ENCODE measurements at places on chromosomes 5 and 9. TPM values are rescaled to one million over a fixed set of nuclear protein-coding genes. Genes with fewer than 3 reads are reported as not detected.
A peak's percentile ranks its signal among the peaks of the same experiment; 100 is the strongest.

AJM1 gene
- 0.40 TPM for polyA plus RNA-seq

FAM151B gene
- polyA plus RNA-seq: 0.17 TPM

DNA sequence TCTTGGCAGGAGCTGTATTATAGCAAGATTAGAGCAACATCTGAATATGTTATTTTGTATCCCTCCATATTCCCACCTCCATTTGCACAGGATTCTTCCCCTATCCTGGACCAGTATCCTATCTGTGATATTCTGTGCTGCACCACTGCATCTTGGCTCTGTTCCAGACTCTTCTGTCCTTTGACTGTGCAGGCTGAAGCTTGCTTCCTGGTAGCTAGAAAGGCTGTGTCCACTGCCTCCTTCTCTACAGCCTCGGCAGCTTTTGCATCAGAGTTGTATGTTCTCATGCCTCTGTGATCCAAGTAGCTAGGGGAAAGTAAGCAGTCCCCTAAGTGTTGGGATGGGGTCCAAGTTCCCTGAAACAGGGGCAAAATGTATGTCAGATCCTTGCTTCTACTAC, 104.1 kb downstream of the GAS1 start:
- peak; percentile 14 for DNase-seq

TTLL11 gene
- polyA plus RNA-seq: 5.3 TPM

GRCh38 chr5:95426227-95426626, 35.1 kb downstream of the FAM81B start:
- DNase-seq: no peak

DNA sequence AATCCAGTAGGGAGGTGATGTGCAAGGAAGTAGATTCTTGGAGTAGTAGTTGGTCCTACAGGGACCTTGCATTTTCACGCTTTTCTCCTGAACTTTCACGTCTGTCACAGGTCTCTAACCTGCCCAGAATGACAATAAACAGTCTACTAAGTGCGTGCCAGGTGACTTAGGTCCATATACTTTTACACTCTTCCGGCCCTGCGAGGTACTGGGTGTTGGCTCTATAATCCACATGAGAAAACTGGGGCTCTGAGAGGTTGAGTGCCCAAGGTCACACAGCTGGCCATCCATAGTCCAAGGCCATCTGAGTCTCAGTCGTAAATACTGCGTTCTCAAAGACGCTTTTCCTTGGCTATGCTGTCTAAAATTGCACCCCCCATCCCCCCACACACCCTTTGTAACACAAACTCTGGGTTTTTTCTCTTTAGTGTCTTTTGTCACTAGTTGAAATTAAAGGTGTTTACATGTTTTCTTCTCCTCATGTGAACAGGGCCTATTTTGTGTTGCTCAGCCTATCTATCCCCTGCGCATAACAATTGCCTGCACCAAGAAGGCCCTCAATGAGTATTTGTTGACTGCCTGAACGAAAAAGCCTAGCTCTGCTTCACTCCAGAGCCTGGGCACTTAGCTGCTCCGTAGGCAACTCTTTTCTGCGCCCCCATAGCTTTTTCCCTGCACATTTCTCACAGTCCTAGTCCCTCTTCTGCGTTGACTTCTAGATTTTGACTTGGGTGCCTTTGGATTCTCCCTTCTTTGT, 943 bp downstream of the SFXN1 start:
- no peak for DNase-seq

GRCh38 chr5:148214665-148215185, 11.9 kb downstream of the SPINK6 start:
- DNase-seq: no peak

GRCh38 chr9:86529496-86530275, 175.5 kb upstream of the TUT7 start:
- peak; percentile 75 for DNase-seq

DNA sequence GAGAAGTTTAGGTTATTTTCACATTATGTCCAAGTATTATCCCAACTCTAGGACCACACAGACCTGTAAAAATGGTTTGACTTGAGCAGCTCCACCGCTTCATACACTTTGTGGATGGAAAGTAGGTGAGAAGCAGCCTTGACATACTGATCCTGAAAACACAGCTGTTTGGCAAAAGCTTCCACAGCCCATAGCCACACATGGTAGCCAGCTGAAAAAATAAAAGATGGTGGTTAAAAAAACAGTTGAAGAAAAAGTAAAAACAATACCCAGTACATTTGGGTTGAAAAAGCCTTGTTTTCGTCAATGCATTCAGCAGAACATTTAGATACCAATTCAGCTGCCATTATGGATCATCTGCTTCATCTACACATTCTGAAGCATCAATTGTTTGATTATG, 36.7 kb downstream of the GEMIN5 start:
- DNase-seq: no peak

FAM169A gene
- 7.0 TPM for polyA plus RNA-seq

DNA sequence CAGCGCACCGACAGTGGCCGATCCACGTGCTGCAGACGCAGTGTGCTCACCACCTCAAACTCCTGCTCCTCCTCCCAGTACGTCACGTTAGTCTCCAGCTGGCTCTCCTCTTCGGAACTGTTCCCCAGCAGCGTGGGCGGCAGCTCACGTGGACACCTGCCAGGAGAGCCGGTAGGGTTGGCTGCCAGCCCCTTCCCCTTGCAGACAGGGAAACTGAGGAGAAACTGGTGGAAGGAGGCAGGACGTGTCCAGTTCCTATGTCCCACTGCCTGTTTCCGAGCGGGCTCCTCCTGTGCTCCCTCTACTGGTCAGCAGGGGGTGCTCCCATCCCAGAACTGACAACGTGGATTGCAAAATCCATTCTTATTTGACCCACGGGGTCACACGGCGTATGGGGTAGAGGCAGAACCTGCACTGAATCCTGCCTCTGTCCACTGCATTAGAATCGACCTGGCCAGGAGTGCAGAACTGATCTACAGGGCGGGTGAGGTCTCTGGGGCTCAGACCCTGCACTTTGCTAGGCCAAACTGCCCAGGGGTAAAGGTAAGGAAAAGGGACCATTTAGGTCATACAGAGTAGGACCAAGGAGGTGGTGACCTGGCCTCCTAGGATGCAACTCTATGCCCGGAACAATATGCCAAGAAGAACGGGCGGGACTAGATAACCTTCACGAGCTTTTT, 25.7 kb downstream of the PDGFRB start:
- peak; percentile 59 for DNase-seq

DNA sequence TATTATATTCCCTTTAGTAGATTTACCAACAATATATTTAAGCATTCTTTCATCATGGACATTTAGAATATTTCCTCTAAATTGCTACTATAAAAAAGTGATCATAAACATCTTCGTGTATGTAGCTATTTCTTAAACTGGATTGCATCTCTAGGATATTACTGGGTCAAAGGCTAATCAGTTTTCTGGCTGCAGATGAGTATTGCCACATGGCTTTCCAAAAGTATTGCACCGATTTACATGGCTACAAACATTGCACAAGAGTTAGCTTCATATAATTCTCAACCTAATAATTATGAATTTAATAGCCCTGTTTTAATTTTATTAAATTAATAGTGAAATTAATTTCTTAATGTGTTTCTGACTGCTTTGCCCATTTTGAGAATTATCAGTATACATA, 183.4 kb downstream of the DMRT2 start:
- DNase-seq: no peak

- DNase-seq: no peak
Measured at GRCh38 chr9:20692554-20692953, 8.5 kb downstream of the FOCAD start.

- DNase-seq: peak; percentile 65
Measured at GRCh38 chr9:31089549-31090221, 1294.8 kb upstream of the ACO1 start.

GRCh38 chr9:8963885-8964284, 1164.3 kb upstream of the DMAC1 start:
- DNase-seq: no peak

DNA sequence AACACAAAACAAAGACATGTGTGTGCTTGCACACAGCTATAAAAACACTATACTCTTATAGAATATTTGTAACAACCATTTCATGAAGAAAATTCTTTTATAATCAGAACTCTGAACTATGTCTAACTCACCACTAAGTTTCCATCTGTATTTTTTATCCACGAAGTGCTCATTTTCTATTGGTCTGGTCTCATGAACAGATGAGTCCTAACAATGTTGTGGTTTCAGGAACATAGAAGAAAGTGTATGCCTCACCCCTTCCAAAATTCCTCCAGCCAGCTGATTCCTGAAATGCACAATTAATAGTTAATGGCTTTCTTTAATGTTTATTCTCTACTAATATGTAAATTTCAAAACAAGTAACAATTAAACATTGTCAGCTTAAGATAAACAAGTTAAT, 325.3 kb upstream of the GRAMD2B start:
- peak; percentile 17 for DNase-seq

DNA sequence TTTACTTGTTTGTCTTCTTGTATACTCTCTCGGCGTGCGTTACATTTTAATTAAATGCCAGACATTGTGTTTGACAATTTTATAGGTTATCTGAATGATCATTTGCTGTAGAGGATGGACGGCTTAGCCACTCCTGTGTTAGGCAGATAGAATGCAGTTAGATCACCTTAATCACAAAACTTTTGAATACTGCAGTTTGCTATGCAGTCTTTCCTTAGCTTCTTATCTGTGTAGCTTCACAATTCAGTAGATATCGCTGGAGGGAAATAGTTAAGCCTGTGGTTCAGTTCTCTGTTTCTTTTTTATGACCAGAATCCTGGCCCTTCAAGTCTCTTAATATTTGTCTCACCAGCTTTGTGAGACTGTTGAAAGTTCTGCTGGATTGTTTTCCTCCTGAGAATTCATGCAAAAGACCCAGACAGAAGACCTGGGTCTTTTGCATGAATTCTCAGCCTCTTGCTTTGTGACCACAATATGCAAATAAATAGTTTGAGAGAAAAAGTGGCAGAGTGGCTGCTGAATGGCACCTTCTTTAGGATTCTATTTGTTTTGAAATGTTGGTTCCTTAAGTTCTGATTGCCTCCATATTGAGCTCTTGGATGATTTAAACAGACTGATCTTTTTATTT, 40.2 kb downstream of the RASA1 start:
- DNase-seq: no peak

DNA sequence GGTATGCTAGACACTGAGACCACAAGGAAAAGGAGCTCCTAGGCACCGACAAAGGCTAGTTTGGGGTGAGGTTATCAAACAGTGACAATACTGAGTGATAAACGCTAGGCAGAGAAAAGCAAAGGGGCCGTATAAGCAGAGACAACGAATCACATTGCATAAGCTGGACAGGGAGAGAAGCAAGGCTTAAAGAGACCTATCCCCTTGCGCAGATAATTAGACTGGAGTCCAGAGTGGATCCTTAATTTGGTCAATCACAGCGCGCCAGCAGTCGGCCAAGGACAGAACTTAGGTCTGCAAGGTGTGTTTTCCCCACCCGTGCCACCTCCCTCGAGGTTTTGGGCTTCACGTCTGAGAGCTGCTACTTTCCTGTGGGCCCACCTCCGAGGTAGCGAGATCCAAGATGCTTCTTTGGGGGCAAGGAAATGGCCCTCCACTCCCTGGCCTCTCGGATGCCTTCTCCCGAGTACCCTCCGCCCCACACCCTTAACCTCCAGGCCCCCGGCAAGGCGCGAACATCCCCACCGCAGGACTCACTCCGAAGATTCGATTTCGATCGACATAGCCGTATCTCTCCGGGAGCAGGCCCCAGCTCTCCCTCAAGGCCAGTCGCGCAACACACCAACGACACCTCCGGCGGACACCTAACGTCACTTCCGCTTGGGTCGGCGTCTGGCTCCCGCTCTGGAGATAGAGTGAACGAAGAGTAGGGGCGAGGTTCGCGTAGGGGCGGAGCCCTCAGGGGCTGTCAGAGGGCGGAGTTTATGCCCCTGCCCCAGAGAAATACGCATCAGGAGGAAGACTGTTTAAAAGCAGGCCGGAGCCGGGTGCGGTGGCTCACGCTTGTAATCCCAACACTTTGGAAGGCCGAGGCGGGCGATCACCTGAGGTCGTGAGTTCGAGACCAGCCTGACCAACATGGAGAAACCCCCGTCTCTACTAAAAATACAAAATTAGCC, at the start of gene SMU1:
SMU1 (minus strand) TSS at position 629 of the 959 bp plus-strand sequence; CDS start at position 563, 66 bp downstream.
- peak; percentile 96 for DNase-seq

Data from mammary epithelial cell (primary cell).